ENCODE measurements at places on chromosomes 3 and 15.

DNA sequence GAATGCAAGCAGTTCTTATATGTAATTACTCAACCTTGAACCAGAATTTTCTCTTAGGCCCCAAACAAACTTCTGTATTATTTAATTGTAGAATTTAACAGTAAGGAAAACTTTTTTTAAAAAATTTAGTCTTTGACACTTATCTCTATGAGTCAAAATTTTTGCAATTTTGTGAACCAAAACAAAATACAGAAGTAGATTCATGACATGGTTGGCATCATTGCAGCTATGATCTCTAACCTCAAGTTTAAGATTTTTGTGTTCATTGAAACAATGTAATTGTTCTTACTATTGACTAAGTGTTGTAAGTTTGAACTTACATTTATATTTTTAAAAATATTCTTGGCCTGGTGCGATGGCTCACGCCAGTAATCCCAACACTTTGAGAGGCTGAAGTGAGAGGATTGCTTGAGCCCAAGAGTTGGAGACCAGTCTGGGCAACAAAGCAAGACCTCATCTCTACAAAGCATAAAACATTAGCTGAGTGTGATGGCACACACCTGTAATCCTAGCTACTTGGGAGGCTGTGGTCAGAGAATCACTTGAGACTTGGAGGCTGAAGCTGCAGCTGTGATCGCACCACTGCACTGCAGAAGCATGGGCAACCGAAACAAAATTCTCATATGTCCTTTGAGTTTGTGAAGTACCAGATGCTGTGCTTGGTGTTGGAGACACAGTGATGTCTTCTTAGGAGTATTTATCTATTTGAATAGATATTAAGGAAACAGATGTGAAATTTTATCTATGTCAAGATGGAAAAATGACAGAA lies 39.7 kb downstream of the STT3B start:
- no peak for DNase-seq

DNA sequence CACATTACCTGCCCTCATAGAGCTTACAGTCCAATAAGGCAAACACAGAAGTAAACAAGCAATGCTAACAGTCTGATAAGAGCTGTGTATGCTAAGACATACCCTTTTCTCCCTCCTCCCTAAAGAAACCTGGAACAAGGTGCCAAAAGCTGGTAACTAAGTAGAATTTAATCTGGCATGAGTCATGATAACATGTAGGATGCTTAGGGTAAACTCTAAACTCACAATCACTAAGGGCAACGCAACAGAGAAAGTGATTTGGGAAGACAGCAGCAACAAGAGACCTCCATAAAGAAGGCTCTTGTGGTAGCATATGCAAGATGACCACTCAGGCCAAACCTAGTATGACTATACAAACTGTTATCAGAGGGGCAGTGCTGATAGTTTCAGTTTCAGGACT lies 55.5 kb downstream of the MYO1E start:
- no peak for DNase-seq

- no peak for DNase-seq
Measured at GRCh38 chr3:176651622-176652021, 545.7 kb downstream of the TBL1XR1 start.

DNA sequence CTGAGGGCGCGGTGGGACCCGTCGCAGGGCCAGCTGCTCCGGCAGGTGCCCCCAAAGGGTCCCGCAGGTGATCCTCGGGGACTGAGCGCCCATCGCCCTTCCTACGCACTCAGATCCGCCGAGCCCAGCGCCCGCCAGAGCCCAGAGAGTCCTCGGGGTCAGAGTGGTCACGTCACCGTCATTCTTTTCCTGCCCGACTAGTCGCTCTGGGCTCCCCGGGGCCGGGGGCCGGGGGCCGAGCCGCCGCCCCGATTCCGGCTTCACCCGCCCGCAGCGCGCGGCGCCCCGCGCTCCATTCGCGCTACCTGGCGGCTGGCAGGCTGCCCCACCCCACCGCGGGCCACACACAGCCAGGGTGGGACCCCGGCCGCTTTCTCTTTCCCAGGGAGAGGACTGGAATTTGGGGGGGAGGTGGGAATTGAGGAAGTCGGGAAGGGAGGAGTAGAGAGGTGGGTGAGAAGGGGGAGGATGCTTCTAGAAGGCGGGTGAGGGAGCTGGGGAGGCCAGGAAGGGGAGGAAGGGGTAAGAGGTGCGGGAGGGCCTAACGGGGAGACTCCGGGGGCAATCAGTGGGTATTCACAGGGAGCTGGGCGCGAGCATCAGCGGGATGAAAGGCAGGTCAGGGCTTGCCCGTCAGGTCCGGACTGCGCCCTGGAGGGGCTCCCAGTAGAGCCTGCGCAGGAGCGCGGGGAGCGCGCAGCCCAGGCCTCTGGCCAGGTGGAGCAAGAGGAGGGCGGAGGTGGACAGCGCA lies 36.1 kb upstream of the EPHB3 start:
- no peak for DNase-seq

- no peak for DNase-seq
Measured at GRCh38 chr3:6229778-6230410, 631.0 kb upstream of the GRM7 start.

DNA sequence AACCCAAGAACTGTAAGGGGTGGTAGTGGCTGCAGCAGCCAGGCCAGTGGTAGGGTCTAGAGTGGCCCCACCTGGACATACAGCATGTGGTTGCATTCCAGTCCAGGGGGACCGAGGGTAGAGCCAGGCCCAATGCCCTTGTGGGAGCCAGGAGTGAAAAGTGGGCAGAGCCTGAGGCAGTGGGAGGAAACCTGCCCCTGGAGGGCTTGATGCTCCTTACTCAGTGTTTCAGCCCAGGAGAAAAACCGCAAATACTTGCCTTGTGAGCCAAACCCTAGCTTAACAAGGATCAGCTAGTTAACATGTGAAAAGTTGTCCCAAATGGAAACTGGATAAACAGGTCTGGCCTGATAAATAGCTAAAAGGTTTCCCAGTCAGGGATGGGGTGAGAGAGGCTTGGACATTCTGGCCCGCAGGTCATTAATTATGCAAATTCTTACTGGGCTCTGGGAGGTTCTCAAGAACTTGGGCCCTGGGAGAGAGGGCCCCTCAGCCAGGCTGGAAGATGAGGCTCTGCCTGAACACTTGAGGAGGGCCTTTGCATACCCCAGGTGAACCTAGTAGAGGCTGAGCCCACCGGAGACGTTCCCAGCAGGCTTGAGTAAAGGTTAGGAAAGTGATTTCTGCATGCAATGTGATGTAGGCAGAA lies 222.1 kb downstream of the THSD4 start:
- no peak for DNase-seq

GRCh38 chr3:123559040-123559861 lies 25.6 kb downstream of the HACD2 start:
- DNase-seq, result no peak

DNA sequence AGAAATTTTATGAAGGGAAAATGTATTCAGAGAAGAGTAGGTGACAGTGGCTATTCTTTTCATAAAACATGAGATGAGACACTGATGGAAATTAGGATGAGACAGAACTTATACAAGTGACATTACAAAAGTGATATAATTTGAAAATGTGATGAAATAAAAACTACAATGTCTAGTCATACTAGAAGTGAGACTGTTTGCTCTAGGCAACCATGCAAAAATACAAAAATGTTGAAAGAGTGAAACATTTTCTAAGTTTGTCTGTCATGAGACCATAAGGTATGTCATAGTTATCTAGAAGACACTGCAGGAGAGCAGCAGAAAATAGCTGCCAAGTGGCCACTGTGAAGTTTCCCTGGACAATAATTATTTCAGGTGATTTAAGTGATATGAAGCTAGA lies 459.5 kb downstream of the DIPK2A start:
- DNase-seq, result no peak
